ENCODE measurements at places on chromosomes 3 and 15.
A peak's percentile ranks its signal among the peaks of the same experiment; 100 is the strongest.

- peak; percentile 88 for DNase-seq
Measured at GRCh38 chr3:14452740-14453710, 50.6 kb downstream of the SLC6A6 start.

- DNase-seq: no peak
Measured at GRCh38 chr3:69011096-69011730, 2.3 kb downstream of the EOGT start.

DNA sequence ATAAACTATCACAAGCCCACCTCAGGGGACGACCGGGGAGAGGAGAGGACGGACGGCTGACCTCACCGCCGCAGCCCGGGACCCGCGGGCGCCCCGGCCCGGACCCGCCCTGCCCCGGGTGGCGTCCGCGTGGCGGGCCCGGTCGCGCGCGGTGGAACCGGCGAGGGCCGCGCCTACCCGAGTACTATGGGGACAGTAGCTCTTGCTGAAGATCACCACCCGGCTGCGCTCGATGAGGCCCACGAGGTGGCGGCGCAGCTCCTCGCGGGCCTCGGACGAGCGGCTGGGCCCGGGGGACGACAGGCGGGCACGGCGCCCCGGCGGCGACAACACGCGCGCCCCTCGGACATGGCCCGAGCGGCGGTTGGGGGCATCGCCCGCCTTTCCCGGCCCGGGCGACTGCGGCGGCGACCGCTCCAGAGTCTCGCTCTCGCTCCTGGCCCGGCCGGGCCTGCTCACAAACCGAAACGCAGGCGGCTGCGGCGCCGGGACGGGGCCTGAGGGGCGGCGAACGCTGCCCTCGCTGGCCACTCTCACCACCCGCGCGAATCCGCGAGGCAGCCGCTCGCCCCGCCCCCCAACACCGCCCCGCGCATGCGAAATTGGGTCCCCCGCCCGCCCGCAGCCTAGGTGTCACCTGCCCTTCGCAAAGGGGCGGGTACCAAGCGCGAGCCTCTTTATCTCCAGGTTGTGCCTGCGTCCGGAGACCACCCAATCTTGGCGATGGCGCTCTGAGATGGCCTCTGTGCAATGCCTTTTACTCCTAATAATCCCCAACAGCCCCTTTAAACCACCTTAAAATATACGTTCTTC lies at the start of gene TXNRD3:
TXNRD3 (minus strand) TSS at position 554 of the 813 bp plus-strand sequence.
- no peak for DNase-seq

DNA sequence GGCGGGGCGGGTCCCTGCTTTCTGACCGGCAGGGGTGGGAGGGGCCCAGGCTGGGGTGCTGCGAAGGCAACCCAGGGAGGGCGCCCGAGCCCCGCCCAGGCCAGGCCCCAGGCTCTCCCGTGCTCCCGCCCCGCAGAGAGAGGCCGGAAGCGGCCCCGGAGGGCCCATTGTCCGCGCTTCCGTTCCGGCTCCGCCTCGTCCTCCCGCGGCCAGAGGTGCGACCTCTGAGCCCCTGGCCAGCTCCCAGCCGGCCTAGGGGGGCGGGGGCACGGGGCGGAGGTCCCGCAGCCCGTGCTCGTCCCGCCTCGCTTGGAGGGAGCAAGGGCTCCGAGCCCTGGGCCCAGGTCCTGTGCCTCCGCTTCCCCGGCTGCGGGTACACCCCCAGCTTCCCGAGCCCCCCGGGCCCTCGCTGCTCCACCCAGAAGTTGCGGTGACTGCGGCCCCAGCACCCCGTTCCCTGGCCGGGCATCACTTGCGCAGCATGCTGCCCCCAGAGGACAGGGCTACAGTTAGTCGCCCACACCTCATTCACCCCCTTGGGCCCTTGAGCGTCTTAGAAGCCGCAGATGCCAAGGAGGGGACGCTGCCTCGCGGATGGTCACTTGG lies 20.4 kb upstream of the PLXND1 start:
- no peak for DNase-seq
